ENCODE measurements at places on chromosomes 2 and 18.

DNA sequence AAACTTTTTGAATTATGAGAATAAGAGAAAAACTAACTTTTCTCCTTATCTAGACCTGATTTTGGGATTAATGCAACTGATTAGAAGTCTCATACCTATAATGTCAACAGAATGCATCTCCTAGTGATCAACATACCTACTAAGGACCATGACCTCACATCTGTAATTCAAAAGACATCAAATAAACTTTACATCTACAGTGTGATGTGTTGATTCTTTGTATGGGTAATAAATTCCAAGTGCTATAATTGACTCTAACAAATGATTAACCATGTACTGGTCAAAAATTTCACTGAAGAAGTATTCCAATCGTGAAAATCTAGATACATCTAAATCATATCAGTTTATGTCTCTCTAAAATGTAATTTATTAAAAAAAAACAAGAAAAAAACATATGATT, 84.5 kb downstream of the STRN start:
- no peak for DNase-seq

DNA sequence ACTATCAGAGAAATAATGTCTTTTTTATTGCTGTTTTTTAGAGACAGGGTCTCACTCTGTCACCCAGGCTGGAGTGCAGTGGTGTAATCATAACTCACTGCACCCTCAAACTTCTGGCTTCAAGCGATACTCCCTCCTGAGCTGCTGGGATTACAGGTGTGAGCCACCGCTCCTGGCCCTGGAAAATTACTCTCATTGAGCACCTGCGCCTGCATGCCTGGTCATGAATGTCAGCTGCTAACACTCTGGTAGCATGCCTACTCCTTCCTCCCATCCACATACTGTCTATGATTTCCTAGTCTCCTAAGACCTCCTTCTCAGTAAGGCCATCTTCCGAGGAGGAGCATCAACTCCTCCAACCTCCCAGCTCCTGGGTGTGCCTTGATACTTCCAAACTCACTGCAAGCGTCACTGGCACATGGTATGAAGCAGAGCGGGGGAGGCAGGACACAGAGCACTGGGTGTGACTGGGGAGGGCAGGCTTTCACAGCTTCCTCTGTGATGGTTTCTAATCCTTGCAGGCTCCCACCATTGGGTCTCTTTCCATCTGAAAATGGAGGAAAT, 1.6 kb upstream of the MAP2 start:
- no peak for DNase-seq

GRCh38 chr2:694174-694573, 17.0 kb upstream of the TMEM18 start:
- DNase-seq = no peak

DNA sequence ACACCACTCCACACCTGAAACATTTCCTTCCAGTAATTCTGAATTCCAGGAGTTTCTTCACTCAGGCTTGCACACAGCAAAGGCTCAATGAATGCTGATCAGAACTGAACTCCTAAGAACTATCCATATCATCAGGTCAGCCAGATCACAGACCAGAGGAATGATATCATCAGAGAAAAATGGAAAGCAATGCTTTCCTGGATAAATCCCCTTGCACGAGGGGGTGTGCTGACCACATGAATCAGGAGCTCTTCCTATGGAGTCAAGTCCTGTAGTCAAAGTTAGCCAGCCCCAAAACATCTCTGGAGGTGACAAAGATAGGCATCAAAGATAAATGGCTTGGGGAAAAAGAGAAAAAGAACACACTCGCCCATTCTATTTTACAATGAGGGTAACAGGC, 83.8 kb upstream of the ACVR2A start:
- no peak for DNase-seq

DNA sequence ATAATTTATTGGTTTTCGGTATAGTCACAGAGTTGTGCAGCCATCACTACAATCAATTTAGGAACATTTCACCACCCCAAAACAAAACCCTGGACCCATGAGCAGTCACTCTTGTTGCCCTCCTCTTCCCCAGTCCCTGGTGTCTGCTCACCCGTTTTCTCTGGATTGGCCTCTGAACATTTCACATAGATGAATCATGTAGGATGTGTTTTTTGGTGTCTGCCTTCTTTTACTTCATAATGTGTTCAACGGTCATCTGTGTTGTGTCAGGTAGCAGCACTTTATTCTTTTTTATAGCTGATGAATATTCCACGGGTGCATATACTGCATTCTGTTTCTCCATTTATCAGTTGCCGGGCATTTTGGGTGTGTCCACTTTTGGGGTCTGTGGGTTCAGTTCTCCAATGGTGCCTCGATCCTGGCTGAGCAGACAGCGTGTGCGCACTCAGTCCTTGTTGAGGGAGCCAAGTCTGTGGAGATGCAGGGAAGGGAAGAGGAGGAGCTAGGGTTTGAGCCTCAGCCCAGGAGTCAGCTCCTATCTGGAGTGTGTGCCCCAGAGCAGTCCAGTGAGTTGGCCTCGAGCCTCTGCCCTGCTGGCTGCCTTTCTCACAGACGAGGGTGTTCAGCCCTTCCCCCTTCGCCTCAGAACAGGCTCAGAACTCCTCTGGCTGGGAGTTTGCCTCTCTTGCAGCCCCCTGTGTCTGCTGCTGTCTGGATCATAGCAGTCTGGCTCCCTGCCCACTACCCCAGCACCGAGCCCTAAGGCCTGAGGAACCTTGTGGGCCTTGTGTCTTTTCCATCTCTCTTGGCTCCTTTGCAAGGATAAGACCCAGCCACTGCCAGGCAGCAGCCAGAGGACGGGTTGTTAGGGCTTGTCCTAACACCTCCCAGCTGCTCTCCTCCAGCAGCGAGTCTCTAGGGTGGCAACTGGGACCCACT, 18.0 kb downstream of the C2orf74 start:
- DNase-seq = no peak

GRCh38 chr2:30034052-30034775, 112.6 kb upstream of the YPEL5 start:
- no peak for DNase-seq

- no peak for DNase-seq
These were observed 87.3 kb downstream of the ARL4C start for GRCh38 chr2:234409590-234409989.

DNA sequence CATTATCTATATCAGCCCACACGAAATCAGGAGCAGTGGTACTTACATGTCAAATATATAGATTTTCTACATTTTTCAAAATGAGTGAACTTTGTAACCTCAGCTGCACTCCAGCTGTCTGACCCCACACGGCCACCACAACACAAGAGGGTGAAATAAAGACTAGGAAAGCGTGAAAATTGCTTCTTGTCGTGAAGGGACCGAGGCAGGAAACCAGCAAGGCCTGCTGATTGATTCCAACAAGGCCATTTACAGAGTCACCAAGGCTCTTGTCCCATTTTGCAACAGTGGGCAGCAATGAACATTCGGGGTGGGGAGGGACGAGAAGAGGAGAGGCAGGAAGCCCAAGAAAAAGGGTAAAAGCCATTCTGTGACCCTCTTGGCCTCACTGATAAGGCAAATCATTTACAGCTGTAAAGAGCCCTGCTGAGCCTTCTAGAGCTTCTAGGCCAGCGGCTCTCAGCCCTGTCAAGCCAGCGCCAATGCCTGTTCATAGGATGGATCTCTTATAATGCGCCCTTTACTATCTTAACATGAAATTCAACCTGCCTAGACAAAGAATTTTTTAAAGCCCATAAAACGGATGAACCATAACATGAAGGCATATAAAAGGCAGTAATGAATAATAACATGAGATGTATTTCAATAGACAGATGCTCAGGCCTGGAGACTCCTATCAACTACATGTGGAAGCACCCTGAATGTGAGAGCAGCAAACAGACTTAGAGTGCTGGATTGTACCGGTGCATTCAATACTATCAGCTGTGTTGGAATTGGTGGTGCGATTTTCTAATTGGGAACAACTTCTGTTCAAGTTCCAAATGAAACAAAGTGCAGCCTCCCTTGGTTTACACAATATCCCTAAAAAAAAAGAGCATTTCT, 269.0 kb downstream of the CDCA7 start:
- no peak for DNase-seq

GRCh38 chr18:6917072-6917471, 187.6 kb downstream of the ARHGAP28 start:
- DNase-seq = no peak

DNA sequence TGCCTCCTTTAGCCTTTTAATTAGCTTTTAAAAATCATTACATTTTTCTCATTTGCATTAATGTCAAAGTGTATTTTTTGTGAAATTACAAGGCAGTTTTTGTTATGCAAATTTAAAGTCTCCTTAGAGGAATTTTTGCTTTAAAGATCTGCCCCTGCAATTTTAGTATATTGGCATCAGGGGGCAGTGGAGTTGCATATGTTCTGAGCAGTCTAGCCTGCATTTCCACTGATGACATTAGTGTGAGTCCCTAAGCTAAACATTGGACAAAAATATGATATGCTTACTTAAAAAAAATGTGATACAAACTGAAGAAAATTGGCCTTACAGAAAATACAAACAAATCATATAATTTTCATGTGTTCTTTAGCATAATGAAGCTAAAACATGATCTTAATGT, 426.5 kb downstream of the SLC4A3 start:
- no peak for DNase-seq

- no peak for DNase-seq
These were observed 72.5 kb upstream of the APCDD1 start for GRCh38 chr18:10381951-10382350.

DNA sequence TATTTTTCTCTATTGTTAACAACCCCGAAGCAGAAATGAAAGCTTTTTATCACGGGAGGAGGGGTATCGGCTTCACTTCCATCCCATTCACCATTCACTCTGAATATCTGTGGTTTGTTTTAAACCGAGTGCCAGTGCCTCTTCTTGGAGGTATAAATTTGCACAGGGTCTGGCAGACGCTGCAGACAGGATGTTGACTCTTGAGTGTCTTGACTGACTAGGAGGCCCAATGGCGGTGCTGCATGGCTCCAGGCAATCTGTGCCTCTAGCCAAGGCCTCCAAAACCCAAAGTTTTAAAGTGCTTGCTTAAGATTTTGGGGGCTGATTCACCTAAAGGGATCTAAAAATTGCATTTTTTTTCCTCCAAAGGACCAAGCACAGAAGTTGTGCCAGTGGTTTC, 183.8 kb downstream of the LTBP1 start:
- no peak for DNase-seq

- no peak for DNase-seq
These were observed 938.3 kb upstream of the CNTNAP5 start for GRCh38 chr2:123086613-123087385.

- no peak for DNase-seq
These were observed 123.4 kb downstream of the ANKRD30BL start for GRCh38 chr2:132038179-132038882.

DNA sequence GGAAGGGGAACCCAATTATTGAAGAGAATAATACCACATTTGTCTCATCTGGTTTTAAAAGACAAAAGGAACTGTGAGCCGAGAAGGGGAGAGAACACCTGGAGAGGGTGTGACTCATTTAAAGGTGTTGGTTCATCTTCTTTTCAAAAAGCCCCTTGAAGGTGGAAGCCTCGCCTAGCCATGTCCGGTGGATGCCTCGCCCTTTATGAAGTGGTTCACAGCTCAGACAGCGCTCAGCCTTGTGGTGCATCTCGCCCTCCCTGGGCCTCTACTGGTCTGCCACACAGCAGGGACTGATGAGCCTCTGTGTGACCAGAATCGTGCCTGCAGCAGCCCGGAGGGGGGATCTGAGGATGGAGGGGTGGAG, 290.0 kb upstream of the CXCR4 start:
- DNase-seq = no peak
